ENCODE measurements at places on chromosomes 13 and 19.

DNA sequence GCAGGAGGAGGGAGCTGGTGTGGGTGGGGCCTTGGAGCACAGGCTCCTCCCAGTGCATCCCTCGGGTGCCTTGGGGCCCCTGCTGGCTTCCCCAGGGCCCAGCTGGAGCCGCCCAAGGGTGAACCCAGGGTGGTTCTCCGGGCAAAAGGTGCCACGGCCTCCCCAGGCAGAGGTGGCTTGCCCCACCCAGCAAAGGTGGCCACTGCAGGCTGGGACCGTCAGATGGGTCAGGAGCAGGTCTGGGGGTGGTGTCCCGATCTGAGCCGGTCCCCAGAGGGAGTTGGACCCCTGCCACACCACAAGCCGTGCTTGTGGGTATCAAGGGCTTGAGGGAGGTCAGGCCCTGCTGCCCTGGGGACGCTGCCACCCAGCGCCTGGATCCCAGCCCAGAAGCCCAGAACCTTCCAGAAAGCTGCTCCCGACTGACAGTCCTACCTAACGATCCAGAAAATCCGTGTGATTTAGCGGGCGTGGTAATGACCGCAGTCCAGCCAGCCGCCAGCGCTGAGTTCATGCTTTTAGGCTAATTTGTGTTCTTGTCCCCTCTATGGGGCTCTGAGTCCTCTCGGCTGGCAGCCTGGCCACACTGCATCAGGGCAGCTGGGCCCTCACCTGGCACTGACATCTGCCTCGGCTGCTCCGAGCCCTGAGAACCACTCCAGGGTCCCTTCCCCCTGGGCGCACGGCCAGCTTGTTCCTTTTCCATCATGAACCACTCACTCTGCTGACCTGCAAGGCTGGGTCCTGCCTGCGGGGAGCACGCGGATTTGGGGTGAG lies 5.0 kb upstream of the GRIN3B start:
- no peak for DNase-seq

- DNase-seq, result no peak
Observed at GRCh38 chr13:50283017-50283416, 267.8 kb downstream of the KCNRG start.

DNA sequence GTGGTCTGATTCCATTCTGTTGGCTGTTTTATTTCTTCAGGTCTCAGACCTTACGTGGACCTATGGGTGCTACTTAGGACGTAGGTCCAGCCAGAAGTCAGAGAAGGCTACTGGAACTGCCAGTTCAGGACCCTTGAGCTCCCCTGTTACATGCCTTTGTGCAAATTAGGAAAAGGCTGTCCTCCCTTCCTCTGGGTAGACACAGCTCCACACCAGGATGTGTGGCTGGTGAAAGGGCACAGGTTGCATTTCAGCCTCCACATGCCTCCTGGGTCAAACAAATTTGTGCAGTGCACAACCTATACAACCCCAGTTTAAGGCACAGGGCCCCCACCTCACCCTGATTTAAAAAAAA lies 43.9 kb upstream of the MAP3K10 start:
- DNase-seq, result no peak

DNA sequence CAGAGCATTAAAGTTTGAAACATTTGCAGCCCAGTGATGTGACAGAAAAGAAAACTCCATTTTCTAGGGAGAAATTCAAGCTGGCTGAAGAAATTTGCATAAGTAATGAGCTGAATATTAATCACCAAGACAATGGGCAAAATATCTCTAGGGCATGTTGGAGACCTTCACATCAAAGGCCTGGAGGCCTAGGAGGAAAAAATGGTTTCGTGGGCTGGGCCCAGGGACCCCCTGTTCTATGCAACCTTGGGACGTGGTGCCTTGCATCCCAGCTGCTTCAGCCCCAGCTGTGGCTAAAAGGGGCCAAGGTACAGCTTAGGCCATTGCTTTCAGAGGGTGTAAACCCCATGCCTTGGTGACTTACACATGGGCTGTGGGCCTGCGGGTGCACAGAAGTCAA lies 5.7 kb upstream of the CLEC4M start:
- no peak for DNase-seq

GRCh38 chr13:112067116-112067741 lies at the start of gene SOX1:
Gene SOX1, plus strand, starts transcription at chr13:112067149. Its CDS starts 510 bp downstream, at chr13:112067659.
- DNase-seq, result no peak

- DNase-seq, result no peak
Observed at GRCh38 chr19:7981199-7981598, 24.2 kb downstream of the ELAVL1 start.

DNA sequence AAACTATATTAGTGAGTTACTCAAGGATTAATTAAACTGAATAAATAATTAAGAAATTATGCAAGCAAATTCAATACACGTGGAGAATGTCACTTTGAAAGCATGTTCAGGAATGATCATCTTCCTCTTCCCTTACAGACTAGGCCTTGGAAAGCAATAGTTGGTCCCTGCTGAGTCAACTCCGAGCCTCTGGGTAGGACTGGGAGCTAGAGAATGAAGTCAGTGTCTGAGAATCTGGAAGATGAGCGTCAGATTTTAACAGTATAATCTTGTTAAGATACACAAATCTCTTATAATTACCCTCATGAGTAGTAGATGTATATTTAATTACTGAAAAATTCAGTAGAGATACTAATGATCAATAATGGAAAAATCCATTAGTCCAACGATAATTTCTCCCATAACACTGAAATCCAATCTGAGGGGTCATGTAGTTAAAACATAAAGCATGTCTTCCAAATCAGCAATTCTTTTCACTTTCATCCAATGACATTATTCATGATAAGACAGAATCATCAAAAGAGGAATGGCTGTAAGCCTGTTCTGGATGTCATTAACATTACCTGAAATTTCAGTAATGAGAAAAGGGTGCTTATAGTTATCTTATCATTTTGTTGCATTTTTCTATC lies 423.0 kb downstream of the DCT start:
- DNase-seq, result no peak

- no peak for DNase-seq
Observed at GRCh38 chr13:39284801-39285388, 246.6 kb downstream of the NHLRC3 start.

DNA sequence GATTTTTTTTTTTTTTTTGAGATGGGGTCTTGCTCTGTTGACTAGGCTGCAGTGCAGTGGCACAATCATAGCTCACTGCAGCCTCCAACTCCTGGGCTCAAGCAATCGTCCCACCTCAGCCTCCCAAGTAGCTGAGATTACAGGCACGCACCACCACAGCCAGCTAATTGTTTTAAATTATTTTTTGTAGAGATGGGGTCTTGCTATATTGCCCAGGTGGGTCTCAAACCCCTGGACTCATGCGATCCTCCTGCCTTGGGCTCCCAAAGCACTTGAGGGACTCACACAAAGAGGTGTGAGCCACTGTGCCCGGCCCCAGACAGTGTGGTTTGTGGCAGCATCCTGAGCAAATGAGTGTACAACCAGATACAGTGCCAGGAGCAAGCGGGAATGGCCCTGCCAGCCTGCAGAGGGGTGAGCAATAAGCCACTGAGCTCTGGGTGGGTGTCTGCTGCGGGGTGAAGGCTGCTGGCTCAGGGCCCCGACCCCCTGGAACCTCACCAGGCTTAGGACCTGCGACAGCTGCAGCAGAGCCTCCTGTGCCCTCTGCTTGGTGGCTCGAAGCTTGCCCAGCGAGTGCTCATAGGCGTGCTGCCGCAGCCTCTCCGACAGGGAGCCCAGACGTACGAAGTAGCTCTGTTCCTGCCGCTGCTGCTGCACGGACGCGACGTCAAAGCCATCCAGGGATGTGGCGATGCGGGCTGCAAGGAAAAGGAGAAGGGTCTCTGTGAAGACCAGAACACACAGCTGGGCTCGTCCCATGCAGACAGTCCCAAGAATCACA lies 15.9 kb upstream of the TICAM1 start:
- no peak for DNase-seq

- DNase-seq, result no peak
Observed at GRCh38 chr13:71576571-71576970, 290.4 kb downstream of the DACH1 start.

DNA sequence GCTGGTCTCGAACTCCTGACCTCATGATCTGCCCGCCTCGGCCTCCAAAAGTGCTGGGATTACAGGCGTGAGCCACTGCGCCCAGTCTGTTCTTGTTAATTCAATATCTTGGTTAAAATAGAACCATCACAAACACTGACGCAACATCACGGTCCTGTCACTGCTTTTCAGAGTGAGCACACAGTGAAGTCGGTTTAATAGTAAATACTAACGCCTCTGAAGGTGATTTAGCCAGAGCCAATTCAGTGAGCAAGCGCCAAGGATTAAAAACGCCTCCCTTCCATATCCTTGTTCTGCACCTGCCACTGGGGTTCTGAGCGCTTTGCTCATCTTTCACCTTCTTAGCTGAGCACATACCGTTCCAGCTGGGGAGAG lies 30.3 kb downstream of the LAMP1 start:
- no peak for DNase-seq

GRCh38 chr13:83577183-83577582 lies 305.1 kb downstream of the SLITRK1 start:
- no peak for DNase-seq

DNA sequence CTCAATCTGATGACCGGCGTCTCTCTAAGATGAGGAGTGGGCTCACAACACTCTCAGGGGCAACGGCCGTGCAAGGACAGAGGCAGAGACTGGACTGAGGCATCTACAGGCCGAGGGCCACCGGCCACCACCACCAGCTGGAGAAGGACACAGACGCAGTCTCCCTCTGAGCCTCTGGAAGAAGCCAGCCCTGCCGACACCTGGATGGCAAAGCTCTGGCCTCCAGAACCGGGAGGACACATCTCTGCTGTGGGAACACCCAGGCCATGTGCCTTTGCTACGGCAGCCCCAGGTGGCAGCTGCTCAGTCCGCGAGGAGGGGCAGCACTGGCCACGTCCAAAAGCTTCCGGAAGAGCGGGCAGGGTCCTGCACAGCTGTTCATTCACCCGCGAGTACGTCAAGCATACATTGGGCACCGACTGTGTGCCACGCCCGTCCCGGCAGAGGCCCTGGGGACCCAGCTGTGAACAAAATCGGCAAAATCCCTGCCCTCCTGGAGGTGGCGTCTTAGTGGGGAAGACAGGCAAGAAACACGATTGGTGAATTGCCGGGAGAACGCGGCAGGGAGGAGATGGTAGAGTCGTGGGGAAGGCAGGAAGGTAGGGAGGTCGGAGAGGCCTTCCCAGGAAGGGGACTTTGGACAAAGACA lies 17.1 kb downstream of the C2CD4C start:
- no peak for DNase-seq

- DNase-seq, result no peak
Observed at GRCh38 chr19:53977991-53978731, 13.3 kb upstream of the CACNG6 start.

DNA sequence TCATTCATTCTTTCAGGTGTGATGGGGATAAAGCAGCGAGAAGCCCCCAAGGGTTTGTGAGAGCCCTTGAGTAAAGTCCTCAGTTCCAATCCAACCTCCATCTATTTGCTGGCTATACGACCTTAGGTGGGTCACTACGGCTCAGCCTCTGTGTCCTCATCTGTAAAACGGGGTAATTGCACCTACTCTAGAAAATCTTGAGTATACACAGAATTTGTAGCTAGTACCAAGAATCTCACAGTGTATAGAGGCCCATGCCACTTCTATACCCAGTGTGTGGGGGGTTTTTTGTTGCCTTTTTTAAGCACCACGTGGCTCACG lies 406 bp upstream of the DNMT1 start:
- no peak for DNase-seq

DNA sequence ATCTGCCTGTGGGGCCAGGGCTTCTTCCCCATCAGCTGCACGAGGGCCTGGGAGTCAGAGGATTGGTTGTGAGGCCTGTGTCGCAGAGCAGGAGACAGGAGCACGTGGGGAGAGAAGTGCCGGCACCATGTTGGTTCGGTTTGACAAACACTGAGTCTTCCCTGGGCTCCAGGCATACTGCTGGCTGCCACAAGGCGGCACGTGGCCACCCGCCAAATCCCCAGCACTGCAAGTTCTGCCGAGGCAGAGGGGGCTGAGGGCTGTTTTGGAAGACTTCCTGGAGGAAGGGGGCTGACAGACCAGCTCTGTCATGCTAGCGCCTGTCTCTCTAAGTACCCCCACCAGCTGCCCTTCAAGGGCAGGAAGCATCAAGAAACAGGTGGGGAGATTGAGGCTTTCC lies 9.5 kb downstream of the SHANK1 start:
- no peak for DNase-seq

- no peak for DNase-seq
Observed at GRCh38 chr13:113632706-113633484, 25.1 kb downstream of the ATP4B start.

GRCh38 chr19:55432241-55432959 lies 10.7 kb downstream of the SHISA7 start:
- no peak for DNase-seq

GRCh38 chr19:18254546-18255503 lies 19.4 kb downstream of the IQCN start:
- no peak for DNase-seq

DNA sequence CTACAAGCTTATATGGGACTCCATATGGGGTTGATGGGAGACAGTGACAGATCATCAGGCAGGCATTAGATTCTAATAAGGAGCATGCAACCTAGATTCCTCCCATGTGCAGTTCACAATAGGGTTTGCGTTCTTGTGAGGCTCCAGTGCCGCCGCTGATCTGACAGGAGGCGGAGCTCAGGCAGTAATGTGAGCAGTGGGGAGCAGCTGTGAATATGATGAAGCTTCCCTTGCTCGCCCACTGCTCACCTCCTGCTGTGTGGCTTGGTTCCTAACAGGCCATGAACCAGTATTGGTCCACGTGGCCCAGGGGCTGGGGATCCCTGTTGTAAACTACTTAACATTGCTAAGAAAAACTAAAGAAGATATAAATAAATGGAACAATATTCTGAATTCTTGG lies 378.4 kb downstream of the KCNRG start:
- DNase-seq, result no peak

Measured in activated gamma-delta T cell treated with Interleukin-2 at 50 U/mL for 16 hours (primary cell).